ENCODE measurements at places on chromosomes 1 and 21.
A peak's percentile ranks its signal among the peaks of the same experiment; 100 is the strongest.

- DNase-seq: no peak
These were observed 163.2 kb downstream of the FMN2 start for GRCh38 chr1:240254778-240255291.

- DNase-seq: no peak
These were observed 75.8 kb downstream of the TRIM33 start for GRCh38 chr1:114435088-114435715.

GRCh38 chr1:240046000-240046399 is 45.7 kb upstream of the FMN2 start:
- DNase-seq: no peak

DNA sequence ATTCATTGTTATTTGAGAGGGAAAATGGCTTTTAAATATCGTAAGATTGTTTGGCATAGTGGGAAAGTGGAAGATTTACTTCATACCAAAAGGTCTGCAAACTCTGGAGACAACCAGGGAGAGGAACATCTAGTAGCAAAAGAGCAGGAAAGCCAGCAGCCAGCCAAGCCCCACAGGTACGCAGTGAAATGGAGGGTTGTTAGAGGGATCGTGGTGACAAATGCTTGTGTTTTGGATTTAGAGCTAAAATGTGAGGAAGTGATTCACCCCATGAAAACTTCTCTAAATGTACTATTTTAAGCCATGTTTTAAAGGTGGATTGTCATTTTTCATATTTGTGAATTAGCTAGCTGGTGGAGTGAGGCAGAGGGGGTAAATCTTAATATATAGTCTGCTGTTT is 69.3 kb downstream of the RPS6KC1 start:
- DNase-seq: no peak

DNA sequence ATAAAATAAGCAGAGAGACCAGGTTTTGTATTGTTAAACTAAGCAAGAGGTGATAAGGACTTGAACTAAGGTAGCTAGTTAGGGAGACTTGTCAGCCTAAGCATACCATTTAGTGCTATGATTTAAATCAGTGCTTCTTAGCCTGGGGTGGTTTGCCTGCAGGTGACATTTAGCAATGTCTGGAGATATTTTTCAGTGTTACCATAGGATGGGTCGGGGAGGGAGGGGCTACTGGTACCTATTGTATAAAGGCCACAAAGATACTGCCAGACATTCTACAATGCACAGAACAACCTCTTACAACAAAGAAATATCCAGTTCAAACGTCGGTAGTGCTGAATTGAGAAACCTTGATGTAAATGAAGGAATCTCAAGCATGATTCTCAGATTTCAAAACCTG is 3.3 kb downstream of the ATP5PB start:
- DNase-seq: no peak

DNA sequence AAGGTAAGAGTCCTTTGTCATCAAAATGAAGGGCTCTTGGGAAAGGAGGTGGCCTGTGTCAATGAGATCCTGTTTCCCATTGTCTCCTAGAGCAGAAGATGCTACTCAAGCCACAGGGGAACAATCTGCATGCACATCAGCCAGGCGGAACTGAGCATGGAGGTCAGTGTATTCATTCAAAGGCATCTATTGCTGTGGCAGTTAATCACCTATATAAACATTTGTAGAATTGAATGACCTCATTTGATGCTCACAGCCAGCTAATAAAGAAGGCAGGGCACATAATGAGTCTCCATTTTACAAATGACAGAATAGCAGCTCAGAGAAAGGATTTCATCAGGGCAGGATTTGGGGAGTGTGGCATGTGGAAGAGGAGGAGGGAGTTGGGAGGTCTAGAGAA is 5.7 kb upstream of the FYB2 start:
- no peak for DNase-seq

DNA sequence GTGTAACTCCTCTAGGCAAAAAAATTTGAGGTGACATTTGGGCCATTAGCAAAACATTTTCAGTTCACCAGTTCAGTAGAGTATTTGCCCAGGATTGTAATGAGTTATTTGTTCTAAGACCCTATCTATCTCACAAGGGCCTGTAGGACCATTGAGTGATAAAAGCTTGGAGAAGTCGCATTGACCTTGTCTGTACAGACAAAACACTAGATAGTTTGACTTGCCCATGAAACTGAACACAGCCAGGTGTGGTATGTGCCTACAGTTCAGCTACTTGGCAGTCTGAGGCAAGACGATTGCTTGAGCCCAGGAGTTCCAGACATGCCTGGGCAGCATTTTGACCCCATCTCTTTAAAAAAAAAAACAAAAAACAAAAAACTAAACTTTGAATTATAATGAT is 3.1 kb downstream of the ATP5IF1 start:
- no peak for DNase-seq

- peak; percentile 36 for DNase-seq
These were observed 378 bp upstream of the NUP210L start for GRCh38 chr1:154155251-154155650.

DNA sequence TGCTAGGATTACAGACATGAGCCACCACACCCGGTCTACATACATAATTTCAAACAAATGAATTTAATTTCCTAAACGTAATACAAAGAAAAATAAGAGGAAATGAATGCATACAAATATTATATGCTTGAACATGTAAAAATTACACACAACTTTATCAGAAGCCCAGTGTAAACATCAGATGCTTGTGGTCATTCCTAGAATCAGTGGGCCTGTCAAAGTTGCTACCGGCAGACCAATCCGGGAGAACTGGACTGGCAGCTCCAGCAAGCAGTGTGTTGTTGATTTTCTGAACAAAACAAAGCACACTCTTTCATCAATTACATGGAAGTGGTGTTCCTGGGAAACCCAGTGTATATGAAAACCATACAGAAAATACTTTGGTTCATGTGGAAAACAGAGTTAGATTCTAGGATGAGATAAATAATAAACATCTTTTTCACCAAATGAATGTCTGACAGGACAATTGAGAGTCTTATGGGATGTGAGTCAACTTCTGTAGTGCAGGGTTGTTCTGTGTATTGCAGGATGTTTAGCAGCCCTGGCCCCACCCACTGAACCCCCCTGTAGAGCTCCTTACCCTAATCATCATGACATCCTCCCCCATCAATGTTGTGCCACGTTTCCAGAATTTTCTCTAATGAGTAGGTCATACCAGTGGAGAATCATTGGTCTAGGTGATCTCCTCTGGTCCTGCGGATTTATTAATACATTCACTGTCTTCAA is 33.8 kb downstream of the MFSD2A start:
- DNase-seq: no peak

Measured in left kidney (tissue), 8 donors.